HTR-8/SVneo (cell line): ENCODE measurements at places on chromosomes 13 and 19.

DNA sequence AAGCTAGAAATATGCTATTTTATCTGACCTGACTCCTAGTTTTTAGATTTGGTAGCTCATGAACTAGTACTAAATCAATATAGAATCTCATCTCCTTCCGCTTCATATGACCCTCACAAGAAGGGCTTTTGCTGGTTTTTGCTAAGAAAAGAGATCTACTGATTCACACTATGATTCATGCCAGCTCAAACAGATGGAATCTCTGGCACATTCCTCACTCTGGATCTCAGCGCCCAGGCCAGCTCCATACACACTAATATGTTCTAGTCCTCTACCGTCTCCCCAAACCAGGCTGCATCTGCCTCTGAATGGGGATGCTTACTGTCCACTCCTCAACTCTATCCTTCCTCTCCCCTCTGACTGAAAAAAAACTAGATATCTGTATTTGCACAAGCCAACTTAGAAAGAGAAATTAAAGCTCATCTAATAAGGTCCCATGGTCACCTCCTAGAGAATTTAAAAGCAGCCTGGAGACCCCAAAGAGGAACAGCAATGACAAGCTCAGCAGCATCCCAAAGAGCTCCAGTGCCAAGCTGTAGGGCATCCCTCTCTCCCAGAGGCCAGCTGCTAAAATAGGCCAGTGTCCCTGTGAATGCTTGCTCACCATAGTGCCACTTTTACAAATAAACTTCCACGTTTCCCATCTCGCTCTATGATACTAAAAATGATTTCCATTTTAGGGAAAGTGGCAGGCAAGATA is 74.9 kb downstream of the LHFPL6 start:
- DNase-seq: peak; percentile 57

GRCh38 chr13:77696006-77696878 is 1.2 kb upstream of the SLAIN1 start:
- DNase-seq: no peak

GRCh38 chr19:6590258-6590826 is 608 bp downstream of the CD70 start:
- no peak for DNase-seq

GRCh38 chr13:46136688-46137087 is 31.9 kb upstream of the CPB2 start:
- no peak for DNase-seq

DNA sequence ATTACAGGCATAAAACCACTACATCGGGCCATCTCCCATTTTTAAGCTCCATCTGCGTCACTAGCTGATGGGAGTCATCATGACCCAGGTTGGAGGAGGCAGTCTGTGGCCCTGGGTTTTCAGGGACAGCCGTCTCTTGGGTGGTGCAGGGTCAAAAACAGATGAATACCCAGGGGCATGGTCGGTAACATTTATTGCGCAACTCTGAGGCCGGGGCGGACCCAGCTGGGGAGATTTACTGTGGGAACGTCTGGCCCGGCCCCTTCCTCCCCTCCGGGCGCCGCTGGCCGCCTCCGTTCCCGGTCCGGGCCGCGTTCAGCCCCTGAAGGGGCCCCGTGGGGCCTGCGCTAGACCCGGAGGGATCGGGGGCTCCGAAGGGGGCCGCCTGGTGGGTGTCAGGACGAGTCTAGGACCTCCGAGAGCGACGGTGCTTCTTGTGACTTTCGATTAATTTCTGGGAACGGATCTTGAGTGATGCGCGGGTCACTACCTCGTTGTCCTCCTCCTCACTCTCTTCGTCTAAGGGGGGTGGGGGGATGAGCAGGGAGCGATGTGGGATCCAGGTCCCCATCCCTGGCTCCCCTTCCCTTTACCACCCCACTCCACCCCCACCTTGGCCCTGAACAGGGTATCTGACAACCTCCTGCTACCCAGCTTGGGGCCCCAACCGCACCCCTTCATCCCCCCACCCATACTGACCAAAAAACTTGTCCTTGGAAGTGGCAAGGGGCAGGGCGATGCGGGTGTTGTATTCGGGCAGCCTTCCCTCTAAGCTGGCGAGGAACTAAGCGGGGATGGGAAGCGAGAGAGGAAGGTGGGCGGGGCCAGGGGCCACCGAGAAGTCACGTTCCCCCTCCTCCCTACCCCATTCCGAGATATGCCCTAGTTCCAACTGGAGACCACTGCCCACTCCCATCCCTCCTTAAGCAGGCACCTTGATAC is 1.6 kb upstream of the RGL3 start:
- no peak for DNase-seq

GRCh38 chr13:46168783-46169182 is 13.2 kb downstream of the LCP1 start:
- DNase-seq: no peak
